Stromal cell of bone marrow (primary cell): ENCODE measurements at places on chromosomes 12 and 14.

DNA sequence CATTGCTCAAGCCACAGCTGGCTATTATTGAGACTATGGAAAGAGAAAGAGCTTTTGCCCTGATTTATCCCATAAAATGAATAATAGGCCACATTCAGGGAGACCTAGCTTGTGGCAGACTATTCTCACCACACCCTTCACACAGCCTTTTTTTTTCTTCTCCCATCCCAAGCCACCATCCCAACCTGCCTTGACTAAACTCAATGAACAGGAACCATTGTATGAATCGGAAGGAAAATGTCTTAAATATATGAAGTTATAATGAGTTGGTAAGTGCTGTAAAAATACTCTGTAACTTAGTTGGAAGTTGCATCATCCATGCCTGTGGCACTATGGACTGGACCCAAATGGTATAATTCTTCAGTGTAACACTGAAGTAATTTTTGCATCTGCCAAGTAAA is 338.4 kb downstream of the RAD51B start:
- DNase-seq: no peak

- DNase-seq: no peak
Measured at GRCh38 chr12:70724444-70724843, 87.2 kb upstream of the PTPRB start.

DNA sequence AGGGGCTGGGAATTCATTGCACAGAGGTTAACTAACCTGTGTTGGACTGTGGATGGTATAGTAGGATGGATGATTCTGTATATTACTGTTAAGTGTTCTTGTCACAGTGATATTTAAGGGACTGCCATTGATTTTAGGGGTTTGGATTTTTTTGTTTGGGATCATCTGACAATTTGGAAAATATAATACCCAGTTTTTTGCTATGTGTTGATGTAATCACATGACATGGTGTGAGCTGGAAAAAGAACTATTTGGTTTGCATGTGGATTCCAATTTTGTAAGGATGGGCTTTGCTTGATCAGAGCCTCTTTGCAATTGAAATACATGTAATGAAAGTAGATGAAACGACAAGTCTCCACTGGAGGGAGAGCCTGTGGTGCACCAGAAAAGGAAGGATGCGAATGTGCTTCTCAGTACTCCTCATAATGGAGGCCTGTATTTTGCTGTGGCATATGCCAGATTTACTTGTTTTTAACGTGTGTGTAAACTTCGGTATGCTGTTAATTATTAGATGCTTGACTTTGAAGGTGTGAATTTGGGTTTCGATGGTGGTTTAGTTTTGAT is 2.7 kb downstream of the DYRK2 start:
- peak; percentile 51 for DNase-seq

DNA sequence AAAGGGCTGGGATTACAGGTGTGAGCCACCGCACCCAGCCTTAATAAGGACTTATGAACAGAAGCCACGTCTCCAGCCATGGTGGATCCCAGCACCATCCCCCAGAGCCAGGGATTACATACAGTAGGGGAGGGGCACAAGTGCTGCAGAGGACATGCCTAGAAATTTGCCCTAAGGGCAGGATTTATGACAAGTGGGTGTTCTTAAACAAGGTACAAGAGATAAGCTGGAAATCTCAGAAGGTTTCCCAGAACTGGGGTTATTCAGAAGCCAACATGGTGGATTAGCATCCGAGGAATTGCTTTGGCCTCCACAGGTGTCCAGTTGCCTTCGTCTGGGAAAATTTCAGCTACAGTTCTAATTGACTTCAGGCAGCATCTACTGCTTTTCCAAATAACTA is 114.4 kb upstream of the EGLN3 start:
- DNase-seq: no peak

- DNase-seq: no peak
Measured at GRCh38 chr14:61196034-61196433, 85.1 kb downstream of the TMEM30B start.
